ENCODE measurements at places on chromosomes 2 and 18.

- DNase-seq, result no peak
These were observed 23.3 kb downstream of the ERCC3 start for GRCh38 chr2:127270663-127271062.

DNA sequence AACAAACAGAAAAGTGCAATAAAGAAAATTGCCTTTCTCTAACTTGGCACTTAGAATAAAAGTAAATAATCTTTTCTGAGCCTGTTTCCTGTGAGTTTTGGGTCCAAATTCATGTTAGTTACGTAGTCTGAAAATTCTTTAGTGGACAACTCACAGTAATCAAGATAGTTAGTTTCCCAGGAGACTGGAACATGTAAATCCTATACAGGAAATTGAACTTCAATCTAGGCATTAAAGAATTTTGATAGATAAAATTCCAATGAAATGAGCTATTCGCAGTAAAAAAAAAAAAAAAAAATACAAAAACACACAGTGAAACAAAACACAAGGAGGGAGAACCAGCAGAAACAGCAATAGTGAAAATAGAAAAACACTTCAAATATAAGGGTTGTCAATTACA, 83.8 kb upstream of the REG3G start:
- DNase-seq, result no peak

GRCh38 chr2:95353613-95354468, 48.7 kb upstream of the FAHD2A start:
- no peak for DNase-seq

- no peak for DNase-seq
These were observed 46.3 kb downstream of the ZC3H6 start for GRCh38 chr2:112321375-112322320.
